ENCODE measurements at places on chromosomes 12 and 14. TPM values are rescaled to one million over a fixed set of nuclear protein-coding genes. Genes with fewer than 3 reads are reported as not detected.

- no peak for DNase-seq
Measured at GRCh38 chr12:96879301-96879700, 27.8 kb upstream of the NEDD1 start.

- peak; percentile 70 for DNase-seq
Measured at GRCh38 chr14:31930493-31931240, 146.4 kb upstream of the ARHGAP5 start.

DNA sequence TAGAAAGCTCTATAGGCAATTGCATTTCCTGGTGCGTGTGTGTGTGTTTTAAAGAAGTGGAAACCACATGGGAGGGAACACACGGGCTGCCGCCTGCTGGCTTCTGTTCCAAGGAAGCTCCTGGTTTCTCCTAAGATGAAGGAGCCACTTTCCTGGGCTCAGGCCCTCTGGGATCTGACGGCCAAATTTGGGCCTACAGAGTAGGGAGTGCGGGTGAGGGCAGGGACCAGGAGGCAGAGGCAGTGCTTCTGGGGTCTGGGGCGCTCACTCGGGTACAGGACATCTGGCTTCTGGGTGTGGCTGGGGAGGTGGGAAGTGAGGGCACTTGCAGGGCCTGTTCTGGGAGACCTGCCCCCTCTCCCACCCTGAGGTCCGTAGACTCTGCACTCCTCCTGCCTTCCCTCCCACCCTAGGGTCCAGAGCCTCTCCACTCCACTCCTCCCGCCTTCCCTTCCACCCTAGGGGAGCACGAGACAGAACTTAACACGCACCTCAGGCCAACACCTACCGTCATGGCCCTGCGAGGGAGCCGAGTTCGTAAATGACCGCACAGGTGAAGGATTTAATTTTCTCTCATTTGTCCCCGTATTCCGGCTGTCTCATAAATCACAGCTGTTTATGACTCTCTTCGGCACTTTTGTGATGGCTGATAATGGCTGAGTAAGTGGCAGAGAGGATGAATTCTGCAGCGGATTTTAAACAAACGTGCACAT, 127.7 kb downstream of the KIF26A start:
- no peak for DNase-seq

RNF34 gene
- 73.7 TPM for total RNA-seq

MANSC4 gene
- 4.1 TPM for total RNA-seq

DNA sequence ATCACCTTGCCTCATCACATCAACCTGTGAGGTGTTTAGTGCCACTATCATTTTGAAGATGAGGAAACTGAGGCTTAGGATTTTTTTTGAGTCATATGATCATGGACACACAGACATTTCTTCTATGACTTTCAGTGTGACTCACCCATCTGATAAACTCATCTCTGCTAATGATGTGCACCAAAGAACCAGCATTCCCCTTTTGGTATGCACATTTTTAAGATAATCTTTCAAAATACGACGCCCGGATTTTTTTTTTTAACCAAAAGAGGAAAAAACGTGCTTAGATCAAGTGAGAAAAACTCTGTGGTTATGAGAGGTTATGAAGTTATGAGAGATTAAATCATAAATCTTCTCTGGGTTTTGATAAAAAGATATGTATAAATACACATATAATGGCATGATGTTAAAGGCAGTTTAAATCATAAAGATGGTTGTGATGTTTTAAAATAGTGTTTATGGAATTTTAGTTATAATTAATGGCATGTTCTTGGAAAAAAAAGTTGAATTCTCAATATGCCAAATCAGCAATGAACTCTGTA, 948.1 kb downstream of the TMTC2 start:
- DNase-seq, result no peak

- DNase-seq, result peak; percentile 17
Measured at GRCh38 chr12:24069532-24070395, 120.3 kb upstream of the SOX5 start.

Data from PC-3 (cell line).